BJ (cell line): ENCODE measurements at places on chromosomes 1 and 21.

- no peak for DNase-seq
Observed at GRCh38 chr1:5570931-5571330, 421.3 kb downstream of the NPHP4 start.

DNA sequence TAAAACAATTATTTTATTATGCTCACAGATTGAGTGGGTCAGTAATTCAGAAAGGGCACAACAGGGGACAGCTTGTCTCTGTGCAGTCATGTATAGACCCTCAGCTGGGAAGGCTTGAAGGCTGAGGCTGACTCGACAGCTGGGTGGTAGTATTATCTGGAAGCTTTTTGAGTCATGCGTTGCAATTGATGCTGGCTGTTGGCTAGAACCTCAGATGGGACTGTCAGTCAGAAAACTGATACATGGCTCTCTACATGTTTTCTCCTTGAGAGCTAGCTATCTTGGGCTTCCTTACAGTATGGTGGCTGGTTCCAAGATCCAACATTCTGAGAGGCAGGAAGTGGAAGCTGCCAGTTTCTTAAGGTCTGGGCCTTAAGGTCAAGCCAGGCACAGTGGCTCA, 61.5 kb upstream of the SELENON start:
- DNase-seq, result no peak

GRCh38 chr1:192943108-192943507, 116.1 kb downstream of the UCHL5 start:
- no peak for DNase-seq

DNA sequence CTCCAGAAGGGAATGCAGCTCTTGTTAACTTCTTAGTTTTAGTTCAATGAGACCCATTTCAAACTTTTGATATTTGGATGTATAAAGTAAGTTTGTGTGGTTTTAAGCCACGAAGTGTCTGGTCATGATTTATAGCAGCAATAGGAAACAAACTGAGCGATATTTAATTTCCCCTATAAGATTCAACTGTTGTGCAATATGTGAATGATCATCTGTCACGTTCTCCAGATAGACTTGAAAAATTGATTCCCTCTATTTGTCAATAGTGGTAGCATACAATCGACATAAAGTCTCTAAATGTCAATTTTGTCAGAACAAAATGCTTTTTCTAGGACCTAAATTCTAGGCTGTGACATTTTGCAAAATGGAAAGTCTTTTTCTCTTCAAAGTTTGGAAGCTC, 240.1 kb downstream of the KCTD3 start:
- DNase-seq, result no peak

- DNase-seq, result no peak
Observed at GRCh38 chr1:153400244-153400643, 9.4 kb upstream of the S100A8 start.

GRCh38 chr1:58815686-58816071, 31.8 kb upstream of the JUN start:
- DNase-seq, result no peak

DNA sequence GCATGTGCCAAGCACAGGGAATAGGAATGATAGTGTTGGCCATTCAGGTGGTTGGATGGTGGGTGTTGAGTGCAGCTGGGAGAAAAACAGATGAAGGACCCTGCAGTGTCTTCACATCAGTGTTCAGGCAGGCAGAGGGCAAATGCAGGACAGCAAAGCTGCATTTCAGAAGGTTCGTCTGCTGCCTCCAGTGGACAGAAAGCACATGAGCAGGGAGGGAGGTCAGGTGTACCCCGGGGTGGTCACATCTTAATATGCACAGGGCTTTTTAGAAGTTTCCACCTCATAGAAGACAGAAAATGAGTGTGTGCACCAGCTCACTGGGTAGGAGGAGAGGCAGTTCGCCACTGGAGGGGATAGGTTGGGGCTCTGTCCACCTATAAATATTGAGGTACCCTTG, 184.9 kb downstream of the SLC35F3 start:
- DNase-seq, result no peak

GRCh38 chr1:24910751-24911650, 19.1 kb downstream of the RUNX3 start:
- DNase-seq, result no peak

DNA sequence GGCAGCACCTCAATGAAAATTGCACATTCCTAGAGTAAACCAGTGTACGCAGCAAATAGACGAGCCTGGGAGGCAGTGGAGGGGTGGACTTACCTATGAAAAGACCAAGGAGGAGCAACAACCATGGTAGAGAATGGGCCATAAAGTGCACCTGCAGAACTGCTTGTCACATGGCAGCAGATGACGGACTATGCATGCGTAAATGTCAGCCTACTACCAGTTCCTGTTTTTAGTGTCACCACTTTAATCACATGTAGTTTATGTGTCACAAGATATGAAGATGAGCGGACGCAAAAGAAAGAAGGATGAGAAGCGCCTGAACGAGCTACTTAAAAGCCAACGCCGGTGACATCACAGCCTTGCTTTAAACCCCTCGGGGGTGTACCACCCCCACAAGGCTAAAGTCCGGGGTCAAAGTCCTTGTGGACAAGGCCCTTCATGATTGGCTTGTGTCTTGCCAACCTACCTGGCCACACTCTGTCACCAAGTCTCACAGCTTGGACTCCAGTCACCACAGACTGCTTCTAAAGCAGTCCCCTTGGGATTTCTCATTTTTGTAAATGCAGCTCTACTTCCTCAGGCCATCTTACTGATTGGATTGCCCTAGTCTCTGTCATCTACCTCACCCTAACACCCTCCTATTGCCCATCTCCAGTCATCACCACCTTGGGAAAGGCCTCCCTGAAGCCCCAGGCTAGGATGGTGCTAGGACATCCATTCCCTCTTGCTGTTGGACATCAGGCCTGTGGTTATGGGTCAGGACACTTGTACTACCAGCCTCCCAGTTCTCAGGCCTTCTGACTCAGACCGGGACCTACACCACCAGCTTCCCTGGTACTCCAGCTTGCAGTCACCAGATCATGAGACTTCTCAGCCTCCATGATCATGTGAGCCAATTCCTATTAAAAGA, 6.0 kb upstream of the LY9 start:
- no peak for DNase-seq

DNA sequence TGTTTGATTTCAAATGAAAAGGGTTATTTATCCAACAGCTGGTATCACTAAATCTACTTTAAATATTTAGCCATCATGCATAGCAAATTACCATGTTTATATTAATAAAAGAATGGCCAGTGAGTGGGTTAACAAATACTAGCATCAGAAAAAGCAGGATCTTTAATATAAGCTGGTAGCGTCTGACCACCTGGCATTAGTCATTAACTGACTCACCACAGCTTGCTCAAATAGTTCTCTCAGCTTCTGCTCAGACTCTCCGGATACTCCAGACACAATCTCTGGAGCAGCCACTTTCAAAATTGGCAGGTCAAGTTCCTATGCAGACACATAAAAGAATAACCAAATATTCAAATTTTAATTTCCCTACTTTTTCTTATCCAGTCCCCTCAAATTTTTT, 29.6 kb downstream of the NVL start:
- DNase-seq, result peak; percentile 31

DNA sequence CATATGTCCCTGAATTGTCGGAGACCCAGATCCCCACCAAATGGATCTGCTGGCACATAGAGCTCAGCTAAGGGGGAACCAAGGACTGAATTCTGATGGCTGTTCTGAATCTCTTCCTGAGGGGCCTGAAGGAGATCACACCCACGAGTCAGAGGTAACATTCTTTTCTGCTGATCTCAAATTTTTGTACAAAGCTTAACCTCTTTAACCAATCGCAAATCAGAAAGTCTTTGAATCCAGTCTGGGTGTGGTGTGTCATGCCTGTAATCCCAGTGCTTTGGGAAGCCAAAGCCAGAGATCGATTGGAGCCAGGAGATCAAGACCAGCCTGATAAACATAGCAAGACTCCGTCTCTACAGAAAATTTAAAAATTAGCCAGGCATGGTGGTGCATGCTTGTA, 62.8 kb upstream of the PRRC2C start:
- DNase-seq, result peak; percentile 50

GRCh38 chr1:62013264-62013663, 181.4 kb upstream of the L1TD1 start:
- DNase-seq, result no peak

DNA sequence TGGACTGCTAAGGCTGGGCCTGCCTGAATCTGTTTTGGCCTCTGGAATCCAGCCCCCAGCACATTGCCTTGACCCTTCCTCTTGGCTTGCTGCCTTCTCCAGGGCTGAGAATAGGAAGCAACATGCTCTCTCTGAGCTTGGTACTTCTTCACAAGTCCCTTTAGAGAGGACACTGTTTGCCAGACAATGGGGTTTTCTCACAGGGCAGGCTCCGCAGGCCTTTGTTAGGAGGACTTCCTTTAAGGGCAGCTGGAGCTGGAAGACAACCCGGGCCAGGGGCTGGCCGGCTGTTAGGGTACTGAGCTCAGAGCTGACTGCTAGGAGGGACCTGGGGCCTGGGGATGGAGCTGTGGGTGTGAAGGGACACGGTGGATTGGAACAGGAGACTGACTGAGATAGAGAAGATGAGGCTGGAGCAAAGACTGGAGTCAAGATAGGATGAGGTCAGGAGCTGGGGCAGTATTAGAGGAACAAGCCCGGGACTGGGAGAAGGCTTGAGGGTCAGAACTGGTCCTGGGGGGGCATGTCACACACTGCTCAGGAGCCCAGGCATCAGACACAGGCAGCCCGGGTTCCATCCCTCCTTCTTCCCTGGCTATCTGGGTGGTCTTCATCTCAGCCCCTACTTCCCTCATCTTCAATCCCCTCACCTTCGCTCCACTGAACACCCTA, 5.4 kb upstream of the ALPL start:
- no peak for DNase-seq

- DNase-seq, result no peak
Observed at GRCh38 chr1:156958247-156958714, 37.8 kb downstream of the LRRC71 start.
